ENCODE measurements at places on chromosomes 4 and X.

DNA sequence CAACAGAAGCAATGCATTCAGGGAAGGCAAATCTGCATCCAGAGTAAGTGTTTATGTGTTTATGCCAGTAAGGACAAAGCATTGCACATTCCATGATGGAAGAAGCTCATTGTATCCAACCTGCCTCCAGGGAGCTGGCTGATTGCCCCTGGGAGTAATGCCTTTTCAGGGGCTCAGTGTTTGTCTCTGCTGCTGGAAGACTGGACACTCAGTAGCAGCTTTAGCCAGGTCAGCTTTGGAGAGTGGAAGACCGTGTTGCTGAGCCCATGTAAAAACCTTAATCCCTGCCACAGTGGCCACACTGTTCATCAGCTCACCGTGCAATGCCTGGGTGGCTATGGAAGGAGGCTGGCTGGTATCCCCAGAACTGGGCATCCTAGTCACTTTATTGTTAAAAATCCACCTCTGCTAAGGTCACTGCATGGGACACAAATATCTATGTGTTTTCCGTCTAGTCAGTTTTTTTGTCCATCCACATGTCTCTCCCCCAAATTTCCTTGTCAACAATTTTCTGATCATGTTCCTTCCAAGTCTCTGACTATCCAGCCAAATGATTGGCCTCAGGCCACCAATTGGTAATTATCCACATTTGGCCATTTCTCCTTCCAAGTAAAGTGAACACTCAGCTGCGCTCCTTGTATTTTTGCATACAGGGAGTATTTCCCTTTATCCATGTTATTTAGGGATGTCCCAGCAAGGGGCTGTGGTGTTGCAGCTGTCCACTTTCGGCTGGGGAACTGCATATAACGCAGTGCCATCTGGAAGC lies 2044.5 kb upstream of the AGA start:
- no peak for DNase-seq

DNA sequence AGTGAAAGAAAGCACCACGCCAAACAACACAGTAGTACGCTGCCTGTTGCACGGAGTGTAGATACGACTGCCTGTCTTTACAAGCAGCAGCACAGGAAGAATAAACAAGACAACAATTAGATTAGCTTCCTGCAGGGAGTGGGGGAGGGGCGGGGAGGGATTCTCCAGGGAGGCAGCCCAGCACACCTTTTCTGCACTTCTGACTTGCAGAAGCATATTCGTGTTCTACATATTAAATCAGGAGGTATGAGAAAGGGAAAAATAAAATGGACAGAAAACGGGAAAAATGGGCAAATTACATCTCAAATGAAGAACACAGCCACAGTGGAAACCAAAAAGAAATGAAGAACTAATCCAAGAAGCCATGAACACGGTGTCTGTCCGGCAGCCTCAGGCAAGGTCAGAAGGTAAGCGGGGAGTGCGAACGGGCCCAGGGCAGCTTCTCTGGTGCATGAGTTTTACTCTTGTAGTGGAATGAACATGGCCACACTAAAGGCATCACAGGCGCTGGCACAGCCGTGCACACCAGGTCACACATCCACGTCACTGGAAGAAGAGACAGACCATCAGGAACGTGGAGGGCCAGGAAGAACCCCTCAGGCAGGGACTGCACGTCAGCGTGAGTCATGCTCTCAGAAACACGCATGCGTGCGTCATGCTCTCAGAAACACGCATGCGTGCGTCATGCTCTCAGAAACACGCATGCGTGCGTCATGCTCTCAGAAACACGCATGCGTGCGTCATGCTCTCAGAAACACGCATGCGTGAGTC lies 20.1 kb upstream of the ADRA2C start:
- DNase-seq: no peak

DNA sequence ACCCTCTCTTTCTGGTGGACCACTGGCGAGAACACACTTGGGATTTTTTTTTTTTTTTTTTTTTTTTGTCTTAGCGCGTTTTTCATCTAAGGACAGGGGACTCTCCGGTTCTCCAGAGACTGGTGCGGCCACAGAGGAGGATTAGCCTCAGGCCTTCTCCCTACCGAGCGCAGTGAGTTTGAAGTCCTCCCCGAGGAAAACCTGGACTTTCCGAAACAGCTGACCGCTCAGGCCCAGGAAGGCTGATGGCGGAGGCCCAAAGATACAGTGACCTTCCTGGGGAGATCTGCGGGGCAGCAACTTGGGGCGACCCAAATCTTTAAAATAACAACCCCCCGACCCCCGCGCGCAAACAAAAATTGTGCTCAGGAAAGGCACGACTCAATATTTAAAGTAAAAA lies 9.2 kb downstream of the NKX3-2 start:
- no peak for DNase-seq

- no peak for DNase-seq
Measured at GRCh38 chr4:24514808-24515207, 69.5 kb downstream of the DHX15 start.

GRCh38 chrX:49230500-49231232 lies 2.5 kb downstream of the CACNA1F start:
- peak; percentile 28 for DNase-seq

GRCh38 chr4:25457053-25457715 lies 80.1 kb downstream of the ANAPC4 start:
- no peak for DNase-seq

Data from effector memory CD8-positive, alpha-beta T cell (primary cell).